CD4-positive, alpha-beta T cell treated with Interleukin-12 subunit alpha and Interleukin-12 subunit beta, for 1 hour (primary cell): ENCODE measurements at places on chromosomes 6 and 20.

- DNase-seq = no peak
Observed at GRCh38 chr6:5695260-5696245, 311.2 kb downstream of the NRN1 start.

DNA sequence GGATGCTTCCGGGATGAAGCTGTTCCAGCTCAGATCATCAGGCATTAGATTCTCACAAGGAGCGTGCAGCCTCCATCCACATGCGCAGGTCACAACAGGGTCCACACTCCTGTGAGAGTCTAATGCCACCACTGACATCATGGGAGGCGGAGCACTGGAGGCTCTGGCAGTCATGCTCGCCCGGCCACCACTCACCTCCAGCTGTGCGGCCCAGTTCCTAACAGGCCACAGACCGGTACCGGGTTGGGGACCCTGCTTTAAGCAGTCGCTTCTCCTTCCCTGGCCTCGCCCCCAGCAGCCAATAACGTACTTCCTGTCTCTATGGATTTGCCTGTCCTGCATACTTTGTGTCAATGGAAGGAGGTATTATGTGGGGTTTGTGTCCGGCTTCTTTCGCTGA lies 236.8 kb downstream of the TAF4 start:
- no peak for DNase-seq

- DNase-seq = no peak
Observed at GRCh38 chr6:44670146-44670545, 282.6 kb downstream of the CDC5L start.

DNA sequence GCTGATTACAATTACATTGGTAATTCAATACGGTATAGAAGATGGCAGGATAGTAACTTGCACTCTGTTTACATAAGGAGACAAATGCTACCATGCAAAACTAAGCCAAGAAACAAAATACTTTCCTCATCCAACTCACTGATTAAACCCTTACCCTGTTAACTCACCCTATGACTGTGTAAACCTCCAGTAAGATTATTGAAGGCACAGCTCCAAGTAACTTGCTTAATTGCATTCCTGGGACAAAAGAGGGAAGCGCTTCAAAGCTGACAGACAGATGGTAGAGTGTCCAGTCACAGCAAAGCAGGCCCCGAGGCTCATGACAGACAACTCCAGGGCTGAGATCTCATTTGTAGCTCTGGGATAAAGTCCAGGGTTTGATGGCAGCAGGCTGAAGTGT lies 6.9 kb upstream of the KIF16B start:
- DNase-seq = no peak

- DNase-seq = no peak
Observed at GRCh38 chr20:57040924-57041323, 225.5 kb downstream of the BMP7 start.

GRCh38 chr20:6184086-6184485 lies 61.3 kb upstream of the FERMT1 start:
- DNase-seq = no peak

- DNase-seq = no peak
Observed at GRCh38 chr6:159083146-159083545, 38.4 kb upstream of the TAGAP start.

- peak; percentile 30 for DNase-seq
Observed at GRCh38 chr20:16434062-16434664, 139.1 kb downstream of the KIF16B start.

DNA sequence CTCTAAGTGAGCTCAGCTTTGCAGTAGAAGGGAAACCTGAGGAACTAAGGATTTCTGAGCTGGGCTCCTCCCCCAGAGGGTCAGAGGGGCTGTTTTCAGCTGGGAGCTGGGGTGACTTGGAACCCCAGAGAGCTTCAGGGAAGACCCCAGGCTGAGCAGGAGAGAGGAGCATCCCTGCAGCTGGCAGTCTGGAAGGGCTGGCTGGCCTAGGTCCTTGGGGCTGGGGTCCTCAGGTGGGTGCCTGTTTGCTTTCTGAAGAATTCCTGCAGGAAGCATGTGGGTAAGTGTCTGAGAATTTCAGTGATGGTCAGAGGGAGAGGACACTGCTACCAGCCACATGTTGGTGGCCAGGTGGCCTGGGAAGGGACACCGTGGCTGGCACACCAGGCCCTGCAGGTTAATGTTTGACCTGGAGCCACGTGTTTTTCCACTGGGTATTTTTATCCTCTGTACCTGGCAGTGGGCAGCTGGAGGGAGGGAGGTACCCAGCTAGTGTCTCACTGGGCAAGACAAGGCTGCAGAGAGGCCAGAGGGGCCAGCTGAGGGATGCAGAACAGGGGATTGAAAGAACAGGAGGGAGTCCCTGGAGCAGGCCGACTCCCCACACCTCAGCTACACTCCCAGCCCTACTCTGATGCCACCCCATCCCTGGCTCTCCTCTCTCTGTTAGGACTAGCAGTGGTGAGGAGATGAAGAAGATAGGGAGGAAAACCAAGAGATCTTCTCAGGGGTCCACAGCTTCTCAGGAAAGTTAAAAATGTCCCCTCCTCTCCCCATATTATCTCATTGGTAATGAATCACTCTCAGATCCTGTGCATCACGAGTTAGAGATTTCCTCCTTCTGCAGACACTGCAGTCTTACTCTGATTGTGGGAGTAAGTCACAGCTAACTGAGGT lies 143.6 kb downstream of the VEGFA start:
- no peak for DNase-seq

DNA sequence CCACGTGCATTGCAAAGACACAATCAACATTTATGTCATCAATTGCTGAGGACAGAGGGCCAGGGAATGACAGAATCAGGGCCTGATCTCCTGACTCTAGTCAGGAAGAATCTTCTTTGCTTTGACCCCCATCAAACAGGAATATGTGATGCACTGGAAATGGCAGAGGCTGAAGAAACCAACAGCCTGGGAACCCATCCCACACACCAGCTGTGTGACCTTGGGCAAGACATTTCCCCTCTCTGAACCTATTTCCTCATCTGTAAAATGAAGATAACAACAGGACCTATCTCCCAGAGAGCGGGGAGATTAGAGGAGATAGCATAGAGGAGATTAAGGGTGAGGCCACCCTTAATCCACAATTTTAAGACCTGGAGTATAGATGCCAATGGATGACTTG lies 1.5 kb downstream of the HNF4A start:
- DNase-seq = no peak

GRCh38 chr20:4195499-4195898 lies 180.1 kb upstream of the RNF24 start:
- no peak for DNase-seq

- DNase-seq = no peak
Observed at GRCh38 chr20:41165001-41165882, 27.9 kb downstream of the PLCG1 start.

GRCh38 chr6:6723361-6723760 lies 134.8 kb downstream of the LY86 start:
- DNase-seq = no peak

DNA sequence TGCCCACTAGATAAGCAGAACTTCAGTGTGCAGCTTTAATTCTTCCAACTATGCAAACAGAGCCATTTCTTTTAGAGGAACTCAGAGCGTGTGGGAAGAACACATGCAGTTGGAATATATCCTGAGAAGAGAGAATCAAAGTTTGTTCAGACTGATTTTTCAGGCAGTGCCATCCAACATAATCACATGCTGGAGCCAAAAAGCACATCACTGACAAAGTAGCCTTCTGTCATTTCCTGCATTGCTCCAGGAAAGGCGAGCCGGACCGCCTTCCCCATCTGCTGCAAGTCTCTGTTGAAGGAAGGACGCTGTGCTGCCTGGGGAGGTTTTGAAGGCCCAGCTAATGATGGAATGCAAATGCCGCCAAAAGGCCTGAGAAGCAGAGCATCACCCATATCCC lies 98.4 kb downstream of the DOK5 start:
- DNase-seq = no peak

GRCh38 chr20:605237-605636 lies 4.9 kb downstream of the TCF15 start:
- DNase-seq = no peak

GRCh38 chr20:35003211-35004031 lies 47.8 kb downstream of the MYH7B start:
- DNase-seq = no peak

- DNase-seq = no peak
Observed at GRCh38 chr6:36025260-36025931, 955 bp upstream of the SLC26A8 start.

DNA sequence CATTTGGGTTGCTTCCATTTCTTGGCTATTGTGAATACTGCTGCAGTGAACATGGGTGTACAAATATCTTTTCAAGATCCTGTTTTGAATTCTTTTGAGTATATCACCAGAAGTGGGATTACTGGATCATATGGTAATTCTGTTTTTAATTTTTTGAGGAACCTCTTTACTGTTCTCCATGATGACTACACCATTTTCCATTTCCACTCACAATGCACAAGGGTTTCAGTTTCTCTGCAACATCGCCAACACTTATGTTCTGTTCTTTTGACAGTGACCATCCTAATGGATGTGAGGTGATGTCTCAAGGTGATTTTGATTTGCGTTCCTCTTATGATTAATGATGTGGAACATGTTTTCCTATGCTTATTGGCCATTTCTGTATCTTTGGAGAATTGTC lies 214.4 kb upstream of the ZFP64 start:
- DNase-seq = no peak

DNA sequence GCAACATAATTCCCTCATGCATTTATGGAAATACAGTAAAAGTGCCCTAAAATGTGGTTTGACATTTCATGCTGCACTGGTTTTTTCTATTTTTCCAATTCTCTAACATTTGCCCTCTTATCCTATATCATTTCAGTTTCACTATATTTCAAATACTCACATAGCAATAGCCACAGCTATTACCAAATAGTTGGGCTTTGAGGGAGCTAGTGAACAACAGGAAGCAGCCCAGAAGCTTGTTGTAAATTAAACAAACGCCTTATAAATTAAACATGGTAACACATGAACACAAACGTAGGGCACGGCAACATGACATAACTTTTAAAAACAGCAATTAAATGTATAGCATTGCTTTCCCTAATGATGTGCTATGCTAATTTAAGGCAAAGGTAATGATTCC lies 469.0 kb downstream of the CDC5L start:
- no peak for DNase-seq

GRCh38 chr6:158409451-158409850 lies 97.2 kb downstream of the TULP4 start:
- no peak for DNase-seq

GRCh38 chr20:10508468-10509251 lies 73.6 kb downstream of the SLX4IP start:
- DNase-seq = no peak
